Lower leg skin (tissue), 4 donors: ENCODE measurements at places on chromosomes 5 and 9.

DNA sequence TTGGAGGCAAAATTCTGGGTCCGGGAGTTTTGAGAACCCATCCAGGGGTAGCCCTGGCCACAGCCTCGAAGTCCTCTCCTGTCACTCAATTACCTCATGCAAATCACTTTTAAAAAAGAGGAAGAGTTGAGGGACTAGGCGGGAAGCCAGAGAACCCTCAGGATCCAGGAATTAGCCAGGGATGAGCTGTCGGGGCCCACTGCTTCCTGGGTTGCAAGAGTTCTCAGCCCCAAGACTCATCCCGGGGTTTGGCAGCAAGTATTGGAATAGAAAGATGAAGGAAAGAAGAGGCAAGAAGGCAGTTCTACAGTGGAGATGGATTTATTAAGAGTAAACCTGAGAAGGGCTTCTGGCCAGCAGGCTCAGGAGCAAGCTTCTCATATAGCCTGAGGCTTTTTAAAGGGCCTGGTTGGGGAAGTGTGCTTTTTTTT, 25.6 kb downstream of the C9orf50 start:
- no peak for DNase-seq

GRCh38 chr5:50653946-50654345, 12.5 kb upstream of the PARP8 start:
- DNase-seq = no peak

DNA sequence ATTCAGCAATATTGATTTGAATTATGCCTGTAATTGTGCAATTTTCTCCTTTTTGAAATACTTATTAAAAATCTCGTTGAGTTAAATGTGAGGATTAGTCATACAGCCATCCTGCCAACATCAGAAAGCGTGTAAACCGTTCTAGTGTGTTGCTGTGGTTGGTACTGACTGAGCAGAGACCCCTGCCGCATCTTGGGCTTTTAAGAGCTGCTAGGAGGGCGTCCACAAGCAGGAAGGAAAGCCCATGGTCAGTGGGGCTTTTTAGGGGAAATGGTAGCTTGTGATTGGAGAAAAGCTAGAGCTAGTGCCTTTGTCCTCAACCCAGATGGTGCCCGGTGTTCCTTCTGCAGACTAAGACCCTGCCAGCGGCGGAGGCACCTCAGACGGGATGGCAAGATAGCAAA, 1.3 kb downstream of the SDHA start:
- no peak for DNase-seq

DNA sequence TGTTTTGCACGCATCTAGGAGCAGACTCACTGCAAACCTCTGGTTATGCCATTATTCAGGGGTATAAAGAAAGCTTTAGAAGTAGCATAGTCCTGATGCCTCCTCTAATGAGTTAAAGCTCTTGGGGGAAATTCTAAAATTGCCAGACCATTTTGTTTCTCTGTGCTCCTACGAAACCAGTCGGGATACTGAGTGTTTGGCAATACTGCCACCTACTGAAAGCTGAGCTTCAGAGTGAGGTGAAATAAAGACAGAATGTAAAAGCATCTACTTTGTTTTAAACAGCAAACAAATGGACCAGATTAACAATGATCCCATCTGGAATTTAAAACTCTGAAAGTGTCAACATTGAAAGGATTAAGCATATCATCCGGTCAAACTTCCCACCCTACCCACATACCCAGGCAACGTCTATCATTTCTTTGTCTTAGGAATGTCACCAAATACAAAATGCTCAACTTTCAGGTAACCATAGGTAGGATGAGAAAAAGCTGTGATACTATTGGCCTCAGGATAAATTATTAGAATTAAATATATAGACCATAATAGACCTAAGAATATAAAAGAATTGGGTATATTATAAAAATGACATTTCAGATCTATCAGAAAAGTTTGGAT, 77.8 kb upstream of the SHISAL2B start:
- no peak for DNase-seq
